ENCODE measurements at places on chromosomes 7 and 10.

- no peak for DNase-seq
Observed at GRCh38 chr10:30357075-30357801, 8.2 kb upstream of the MTPAP start.

DNA sequence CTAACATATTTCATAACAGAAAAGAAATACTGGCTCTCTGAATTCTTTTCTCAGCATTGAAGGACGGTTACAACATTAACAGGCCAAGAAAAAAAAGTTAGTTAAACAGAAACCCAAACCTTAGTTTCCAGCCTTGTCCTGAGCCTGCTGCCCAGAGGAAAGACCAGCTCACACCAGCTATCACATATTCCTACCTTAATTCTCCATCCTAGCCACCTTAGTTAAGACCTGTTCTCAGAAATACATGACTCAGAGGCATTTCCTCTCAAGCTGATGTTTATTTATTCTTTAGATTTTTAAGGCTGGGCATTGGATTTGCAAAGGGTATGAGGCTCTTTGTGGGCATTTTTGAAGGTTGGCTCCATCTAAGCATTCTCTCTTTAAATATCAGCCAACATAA is 34.3 kb upstream of the ADAM12 start:
- no peak for DNase-seq

GRCh38 chr10:8389630-8390029 is 335.1 kb downstream of the GATA3 start:
- no peak for DNase-seq

DNA sequence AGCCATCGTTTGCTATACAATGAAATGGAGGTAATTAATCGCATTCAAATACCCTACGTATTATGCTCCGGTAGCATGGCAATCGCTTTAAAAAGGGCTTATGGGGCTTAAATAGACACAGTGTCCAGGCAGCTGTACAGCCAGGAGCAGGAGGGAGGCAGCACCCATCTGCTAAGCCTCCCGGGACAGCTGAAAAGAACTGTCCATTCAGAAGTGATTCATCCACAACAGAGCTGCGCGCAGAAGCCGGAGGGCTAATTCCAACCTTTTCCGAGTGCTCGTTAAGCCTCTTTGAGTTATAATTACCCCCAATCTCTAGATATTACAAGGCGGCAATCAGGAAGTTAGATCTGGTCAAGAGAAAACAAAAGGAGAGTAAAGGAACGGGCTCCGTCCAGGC is 58.3 kb downstream of the DPYSL4 start:
- DNase-seq, result no peak

DNA sequence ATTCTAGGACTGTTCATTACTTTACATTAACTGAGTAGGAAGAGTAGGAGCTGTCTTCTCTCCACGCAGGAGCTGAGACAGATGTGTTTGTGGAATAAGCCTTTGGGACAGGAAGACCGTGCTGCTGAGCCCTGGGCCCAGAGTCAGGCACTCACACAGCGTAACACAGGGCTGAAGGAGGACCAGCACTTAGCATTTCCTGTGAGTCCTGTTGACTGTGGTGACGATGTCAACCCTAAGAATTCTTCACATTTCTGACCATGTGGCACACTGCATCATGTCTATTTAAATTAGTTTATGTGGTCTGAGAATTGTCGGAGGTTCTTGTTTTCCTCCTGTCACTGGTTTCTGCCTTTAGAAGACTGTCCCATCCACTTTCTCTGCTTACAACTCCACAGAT is 117.2 kb downstream of the PIP4K2A start:
- no peak for DNase-seq
